ENCODE measurements at places on chromosomes 13 and 19. TPM values are rescaled to one million over a fixed set of nuclear protein-coding genes. Genes with fewer than 3 reads are reported as not detected.

- no peak overlapping the region for H3K27ac ChIP-seq
- H3K27me3 ChIP-seq, result no peaks in the 10 kb centered on the region
- no peak overlapping the region for H3K4me3 ChIP-seq
- no peak for DNase-seq
Observed at GRCh38 chr13:105364191-105364590, 1171.3 kb downstream of the EFNB2 start.

IGSF23 gene
- total RNA-seq, result not detected

ETV2 gene
- total RNA-seq, result 0.62 TPM

CYP4F8 gene
- not detected for total RNA-seq

DNA sequence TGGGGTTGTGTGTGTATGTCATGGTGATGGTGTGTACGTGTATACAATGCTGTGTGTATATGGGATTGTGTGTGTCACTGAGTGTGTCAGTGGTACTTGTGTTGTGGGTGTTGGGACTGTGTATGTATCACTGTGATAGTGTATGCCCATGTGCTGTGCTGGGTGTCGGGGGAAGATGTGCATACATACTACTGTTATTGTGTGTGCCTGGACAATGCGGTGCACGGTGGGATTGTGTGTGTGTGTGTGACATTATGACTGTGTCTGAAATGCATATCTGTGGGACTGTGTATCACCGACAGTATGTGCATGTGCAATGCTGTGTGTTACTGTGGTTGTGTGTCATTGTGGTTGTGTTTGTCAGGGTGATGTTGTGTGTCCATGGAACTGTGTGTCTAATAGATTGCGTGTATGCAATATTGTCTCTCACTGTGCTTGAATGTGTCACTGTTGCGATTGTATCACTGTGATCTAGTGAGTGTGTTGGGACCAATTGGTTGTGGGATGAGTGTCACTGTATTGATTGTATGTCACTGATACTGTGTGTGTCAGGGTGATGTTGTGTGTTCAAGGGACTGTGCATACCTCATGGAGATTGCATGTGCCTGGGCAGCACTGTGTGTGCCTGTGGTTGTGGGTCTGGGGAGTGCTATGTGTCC lies 11.0 kb upstream of the BBC3 start:
- DNase-seq, result no peak
- no peak overlapping the region for H3K27ac ChIP-seq
- H3K27me3 ChIP-seq, result no peaks in the 10 kb centered on the region
- no peak overlapping the region for H3K4me3 ChIP-seq
- H3K36me3 ChIP-seq, result no peaks in the 10 kb centered on the region
- no peaks in the 10 kb centered on the region for H3K4me1 ChIP-seq

DNA sequence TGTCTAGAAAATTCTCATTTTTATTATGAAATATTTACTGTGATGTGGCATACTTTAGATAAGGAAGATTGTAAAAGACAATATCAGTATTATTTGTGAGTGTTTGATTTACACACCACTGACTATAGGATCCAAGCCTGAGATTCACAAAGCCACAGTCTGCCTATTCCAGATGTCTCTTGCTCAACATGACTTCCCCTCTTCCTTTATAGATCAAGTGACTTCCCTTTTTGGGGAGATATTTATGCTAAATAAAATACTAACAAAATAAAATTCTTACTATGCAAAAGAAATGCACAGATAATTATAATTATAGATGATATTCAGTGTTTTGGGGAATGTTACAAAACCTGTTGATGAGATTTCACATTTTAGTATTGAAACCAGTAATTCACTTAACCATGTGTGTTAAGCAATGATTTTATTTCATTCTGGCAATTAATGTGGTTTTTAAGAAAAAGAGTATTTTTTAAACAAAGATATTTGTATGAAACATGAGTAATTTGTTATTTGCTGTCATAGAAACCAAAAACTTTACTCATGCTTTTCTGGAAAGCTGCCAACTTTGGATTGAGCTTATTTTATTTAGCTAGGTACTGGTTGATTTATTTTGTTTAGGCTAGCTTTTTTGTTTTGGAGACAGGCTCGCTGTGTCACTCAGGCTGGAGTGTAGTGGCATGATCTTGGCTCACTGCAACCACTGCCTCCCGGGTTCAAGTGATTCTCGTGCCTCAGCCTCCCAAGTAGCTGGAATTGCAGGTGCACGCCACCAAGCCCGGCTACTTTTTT lies 13.7 kb upstream of the GPR183 start:
- H3K27ac ChIP-seq, result peak overlapping the region; percentile 68
- no peak overlapping the region for H3K4me3 ChIP-seq

DNA sequence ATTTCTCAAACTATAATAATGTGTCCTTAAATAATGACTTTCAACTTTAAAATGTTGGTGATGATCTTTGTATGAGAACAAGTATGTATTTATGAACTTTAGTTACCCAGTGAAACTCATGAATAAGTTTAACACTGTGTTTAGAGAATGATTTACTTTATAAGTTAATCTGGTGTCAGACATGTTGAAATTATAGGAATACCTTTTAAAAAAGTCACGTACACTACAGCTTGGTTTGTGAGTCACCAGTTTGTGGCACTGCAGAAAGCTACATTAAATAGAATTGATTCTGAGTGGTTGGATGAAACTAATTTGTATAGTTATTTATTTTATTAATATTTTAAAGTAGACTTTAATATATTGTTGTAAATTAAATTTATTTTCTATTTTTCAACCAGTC lies 1366.2 kb upstream of the PCDH20 start:
- no peaks in the 10 kb centered on the region for H3K36me3 ChIP-seq
- H3K4me3 ChIP-seq, result no peak overlapping the region
- H3K27me3 ChIP-seq, result no peaks in the 10 kb centered on the region
- no peaks in the 10 kb centered on the region for H3K4me1 ChIP-seq
- no peak for DNase-seq

DNA sequence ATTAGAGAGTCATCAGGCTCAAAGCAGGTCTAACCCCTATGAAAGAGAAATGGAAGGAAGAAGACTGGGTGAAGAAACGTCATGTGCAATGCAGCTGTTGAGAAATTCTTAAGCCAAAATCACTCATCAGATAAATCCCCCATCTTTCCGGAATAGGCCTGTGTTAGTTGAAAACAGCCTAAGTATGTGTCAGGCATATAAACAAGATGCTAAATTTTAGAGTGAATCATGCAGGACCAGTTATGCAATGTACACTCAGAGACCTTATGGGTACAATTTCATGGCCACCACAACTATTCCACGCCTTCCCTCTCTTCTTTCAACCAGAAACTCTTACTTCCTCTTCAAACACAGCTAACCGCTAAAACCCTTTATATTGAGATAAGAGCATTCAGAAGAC lies 717.7 kb upstream of the ATXN8OS start:
- no peak overlapping the region for H3K27ac ChIP-seq
- DNase-seq, result no peak
- H3K36me3 ChIP-seq, result no peaks in the 10 kb centered on the region
- no peaks in the 10 kb centered on the region for H3K27me3 ChIP-seq
- no peaks in the 10 kb centered on the region for H3K4me1 ChIP-seq

DNA sequence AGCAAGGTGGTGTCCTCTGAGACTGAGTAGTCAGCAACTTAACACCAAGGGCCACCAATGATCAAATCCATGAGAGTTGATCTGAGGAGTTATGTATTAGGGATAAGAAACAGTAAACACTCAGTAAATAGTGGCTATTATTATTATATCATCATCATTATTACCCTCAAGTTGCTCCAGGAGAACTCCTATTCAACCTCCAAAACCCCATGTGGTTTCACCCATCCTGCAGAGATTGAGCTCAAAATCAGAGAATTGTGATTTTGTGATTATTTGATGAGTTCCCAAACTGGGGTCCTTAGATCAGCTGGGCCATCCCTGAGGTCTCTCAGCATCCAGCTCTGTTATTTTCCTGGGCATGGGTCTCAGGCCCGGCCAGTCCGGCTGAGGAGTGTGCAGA lies 3.5 kb upstream of the CGB7 start:
- no peak overlapping the region for H3K27ac ChIP-seq
- H3K27me3 ChIP-seq, result no peaks in the 10 kb centered on the region
- DNase-seq, result no peak
- H3K36me3 ChIP-seq, result no peaks in the 10 kb centered on the region
- H3K4me3 ChIP-seq, result no peak overlapping the region

- no peak overlapping the region for H3K27ac ChIP-seq
- peaks cover 2% of the 10 kb centered on the region for H3K27me3 ChIP-seq
- no peaks in the 10 kb centered on the region for H3K4me1 ChIP-seq
- no peak for DNase-seq
- H3K4me3 ChIP-seq, result no peak overlapping the region
- no peaks in the 10 kb centered on the region for H3K36me3 ChIP-seq
Observed at GRCh38 chr19:28543244-28543776, 669.6 kb downstream of the UQCRFS1 start.

DNA sequence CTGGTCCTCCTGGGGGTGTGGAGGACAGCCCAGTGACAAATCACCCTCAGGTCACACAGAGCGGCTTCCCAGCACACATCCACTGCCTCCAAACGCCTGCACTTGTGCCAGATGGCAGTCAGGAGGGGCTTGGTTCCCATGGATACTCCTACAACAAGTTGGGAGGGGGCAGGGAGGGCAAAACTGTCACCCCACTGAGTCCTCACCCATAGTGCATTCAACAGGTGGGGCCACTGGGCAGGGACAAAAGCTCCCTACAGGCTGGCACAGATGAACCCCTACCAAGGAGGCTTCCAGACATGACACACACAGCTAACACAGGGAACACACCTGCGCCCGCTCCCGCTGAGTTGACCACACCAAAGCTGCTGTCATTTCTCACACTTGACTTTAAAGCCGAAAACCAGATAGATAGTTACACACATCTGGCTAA lies 120.5 kb downstream of the STK24 start:
- H3K27ac ChIP-seq, result no peak overlapping the region
- no peaks in the 10 kb centered on the region for H3K27me3 ChIP-seq
- DNase-seq, result no peak
- no peak overlapping the region for H3K4me3 ChIP-seq
- peaks cover 7% of the 10 kb centered on the region for H3K36me3 ChIP-seq

DNA sequence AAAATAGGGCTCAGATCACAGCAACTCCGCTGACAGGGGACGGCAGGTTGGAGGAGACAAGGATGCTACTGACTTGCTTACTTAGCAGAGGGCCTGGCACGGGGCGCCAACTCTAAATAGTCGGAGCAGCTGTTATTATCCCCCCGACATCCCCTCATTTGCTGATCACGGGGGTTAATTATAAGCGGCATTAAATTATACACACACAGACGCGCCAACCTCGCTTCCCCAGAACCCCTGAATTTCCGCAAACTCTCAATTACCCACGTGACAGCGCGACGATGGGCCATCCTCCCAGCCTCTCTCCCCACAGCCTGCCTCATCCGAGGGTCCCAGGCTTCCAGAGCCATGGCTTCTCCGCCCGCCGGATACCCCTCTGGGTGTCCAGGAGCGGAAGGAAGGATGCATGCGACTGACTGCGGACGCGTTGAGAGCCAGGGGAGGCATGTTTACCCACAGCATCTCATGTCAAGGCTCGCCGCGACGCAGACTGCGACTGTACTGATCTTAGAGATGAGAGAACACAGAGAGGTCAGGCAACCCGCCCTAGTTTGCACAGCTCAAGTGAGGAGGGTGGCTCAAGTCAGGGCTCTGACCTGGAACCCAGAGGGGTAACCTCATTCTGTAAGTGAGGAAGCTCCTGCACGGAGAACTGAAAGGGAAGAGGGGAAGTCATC lies 5.7 kb downstream of the PTPRS start:
- H3K4me3 ChIP-seq, result no peak overlapping the region
- no peak overlapping the region for H3K27ac ChIP-seq
- H3K36me3 ChIP-seq, result no peaks in the 10 kb centered on the region
- no peaks in the 10 kb centered on the region for H3K4me1 ChIP-seq

- H3K4me1 ChIP-seq, result no peaks in the 10 kb centered on the region
- H3K27me3 ChIP-seq, result no peaks in the 10 kb centered on the region
- no peak for DNase-seq
- no peaks in the 10 kb centered on the region for H3K36me3 ChIP-seq
- H3K4me3 ChIP-seq, result no peak overlapping the region
- no peak overlapping the region for H3K27ac ChIP-seq
Observed at GRCh38 chr13:94534166-94534565, 54.7 kb upstream of the DCT start.

NMRK2 gene
- total RNA-seq, result 2.4 TPM

- H3K27ac ChIP-seq, result no peak overlapping the region
- no peaks in the 10 kb centered on the region for H3K27me3 ChIP-seq
- no peak for DNase-seq
- no peaks in the 10 kb centered on the region for H3K36me3 ChIP-seq
- H3K4me1 ChIP-seq, result no peaks in the 10 kb centered on the region
Observed at GRCh38 chr19:47363758-47364531, 14.8 kb downstream of the DHX34 start.

GRCh38 chr19:57240311-57241090 lies at the start of gene ZNF805:
Gene ZNF805 (plus strand): TSS chr19:57240632. CDS start chr19:57240892, 260 bp downstream.
- peak; percentile 97 for DNase-seq
- H3K27ac ChIP-seq, result peak within 1 kb of the TSS; percentile 72
- H3K4me1 ChIP-seq, result peaks cover 6% of the 10 kb centered on the region
- no peaks in the 10 kb centered on the region for H3K27me3 ChIP-seq
- H3K36me3 ChIP-seq, result peaks cover 10% of the 10 kb centered on the region

- H3K4me3 ChIP-seq, result no peak overlapping the region
- H3K4me1 ChIP-seq, result no peaks in the 10 kb centered on the region
- H3K27ac ChIP-seq, result no peak overlapping the region
- no peak for DNase-seq
- no peaks in the 10 kb centered on the region for H3K36me3 ChIP-seq
- no peaks in the 10 kb centered on the region for H3K27me3 ChIP-seq
Observed at GRCh38 chr13:97057176-97057575, 62.9 kb upstream of the OXGR1 start.
